Large intestine (tissue), 12 donors: ENCODE measurements at places on chromosomes 5 and 9. TPM values are rescaled to one million over a fixed set of nuclear protein-coding genes. Genes with fewer than 3 reads are reported as not detected.

DNA sequence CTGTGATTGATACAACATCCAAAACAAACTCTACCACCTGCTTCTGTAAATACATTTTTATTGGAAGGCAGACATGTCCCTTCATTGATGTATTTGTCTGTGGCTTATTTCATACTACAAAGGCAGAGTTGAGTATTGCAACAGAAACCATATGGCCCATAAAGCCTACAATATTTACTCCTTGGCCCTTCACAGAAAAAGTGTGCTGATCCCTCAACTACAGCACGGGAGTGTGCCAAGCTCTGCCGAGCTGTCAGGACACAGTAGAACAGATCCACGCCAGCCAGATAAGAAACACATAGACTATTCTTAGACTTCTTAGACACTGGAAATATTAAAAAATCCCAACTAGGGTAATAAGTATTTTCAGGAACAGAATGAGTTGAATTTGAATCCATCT, 13.2 kb downstream of the TICAM2 start:
- H3K27me3 ChIP-seq: no peaks in the 10 kb centered on the region
- H3K4me1 ChIP-seq: no peaks in the 10 kb centered on the region
- no peaks in the 10 kb centered on the region for H3K36me3 ChIP-seq
- H3K4me3 ChIP-seq: no peak overlapping the region
- H3K27ac ChIP-seq: no peak overlapping the region

Gene LRRC70
- polyA plus RNA-seq: 4.2 TPM

DNA sequence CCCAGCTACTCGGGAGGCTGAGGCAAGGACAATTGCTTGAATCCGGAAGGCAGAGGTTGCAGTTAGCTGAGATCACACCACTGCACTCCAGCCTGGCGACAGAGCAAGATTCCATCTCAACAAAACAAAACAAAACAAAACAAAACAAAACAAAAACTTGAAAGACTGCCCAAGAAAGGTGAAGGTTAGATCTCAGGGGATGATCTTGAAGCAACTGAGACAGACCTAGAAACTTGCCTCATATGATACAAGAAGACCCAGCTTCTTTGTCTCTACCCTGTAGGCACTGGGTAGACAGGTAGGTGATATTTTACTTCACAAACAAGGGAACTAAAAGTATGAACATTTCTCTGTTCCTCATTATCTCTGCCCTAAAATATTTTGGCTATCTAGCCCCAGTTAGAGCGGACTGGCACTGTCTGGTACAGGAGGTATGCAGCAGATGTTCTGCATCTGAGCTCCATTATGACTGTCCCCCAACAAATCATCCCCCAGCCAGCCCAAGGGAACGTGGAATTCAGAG, 26.3 kb upstream of the SHOC1 start:
- no peaks in the 10 kb centered on the region for H3K27me3 ChIP-seq
- peaks cover 4% of the 10 kb centered on the region for H3K4me1 ChIP-seq
- no peaks in the 10 kb centered on the region for H3K36me3 ChIP-seq
- no peak for DNase-seq

Gene LRRTM2
- polyA plus RNA-seq: 2.6 TPM

- H3K27me3 ChIP-seq: no peaks in the 10 kb centered on the region
- H3K27ac ChIP-seq: no peak overlapping the region
- H3K36me3 ChIP-seq: no peaks in the 10 kb centered on the region
These were observed 89.3 kb upstream of the SLIT3 start for GRCh38 chr5:169390265-169390664.

Gene TYRP1
- 0.37 TPM for polyA plus RNA-seq
